ENCODE measurements at places on chromosomes 12 and 14. TPM values are rescaled to one million over a fixed set of nuclear protein-coding genes. Genes with fewer than 3 reads are reported as not detected.

- DNase-seq: peak; percentile 55
These were observed 68.3 kb downstream of the RIMBP2 start for GRCh38 chr12:130647814-130648213.

DNA sequence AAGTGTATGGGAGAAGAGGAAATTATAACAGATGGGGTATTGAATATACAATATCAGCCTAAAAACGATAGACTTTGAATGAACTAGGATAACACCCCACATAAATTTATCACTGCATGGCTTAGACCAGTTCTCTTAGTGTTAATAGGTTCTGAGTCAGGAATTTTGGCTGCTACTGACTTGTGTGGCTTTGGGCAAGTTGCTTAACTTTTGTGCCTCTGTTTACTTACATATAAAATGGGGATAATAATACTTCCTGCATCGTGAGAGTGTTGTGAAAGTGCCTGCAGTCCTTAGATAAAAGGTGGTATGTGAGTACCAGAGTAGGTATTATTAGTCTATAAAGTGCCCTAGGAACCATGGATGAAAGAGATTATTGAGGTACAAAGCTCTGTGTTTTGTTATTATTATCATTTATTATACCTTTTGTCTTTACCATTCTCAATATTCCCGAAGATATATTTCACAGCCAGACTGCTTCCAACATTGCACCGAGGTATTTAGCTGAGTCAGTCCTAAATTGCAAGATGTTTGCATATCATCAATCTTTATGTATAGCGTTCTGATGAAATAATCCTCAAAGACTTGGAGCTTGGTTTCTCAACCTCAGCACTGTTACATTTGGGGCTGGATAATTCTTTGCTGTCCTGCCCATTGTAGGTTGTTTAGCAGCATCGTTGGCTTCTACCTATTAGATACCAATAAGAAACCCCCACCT, 2.3 kb upstream of the PAWR start:
- DNase-seq: no peak

DNA sequence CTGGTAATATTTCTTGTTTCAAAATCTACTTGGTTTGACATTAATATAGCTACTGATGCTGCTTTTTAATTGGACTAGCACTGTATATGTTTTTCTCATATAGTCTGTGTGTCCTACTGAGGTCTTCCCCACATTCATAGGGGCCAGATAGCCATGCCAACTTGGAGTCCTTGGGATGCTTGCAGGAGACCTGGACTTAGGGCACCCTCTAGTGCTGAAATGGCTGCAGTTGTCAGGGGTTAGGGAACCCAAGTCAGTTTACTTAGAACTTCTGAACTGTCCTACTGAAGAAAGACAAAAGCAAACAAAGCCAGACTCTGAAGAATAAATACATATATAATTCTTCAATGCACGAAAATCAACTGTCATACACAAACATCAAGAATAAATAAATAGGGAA, 279.9 kb upstream of the SYT1 start:
- no peak for DNase-seq

DNA sequence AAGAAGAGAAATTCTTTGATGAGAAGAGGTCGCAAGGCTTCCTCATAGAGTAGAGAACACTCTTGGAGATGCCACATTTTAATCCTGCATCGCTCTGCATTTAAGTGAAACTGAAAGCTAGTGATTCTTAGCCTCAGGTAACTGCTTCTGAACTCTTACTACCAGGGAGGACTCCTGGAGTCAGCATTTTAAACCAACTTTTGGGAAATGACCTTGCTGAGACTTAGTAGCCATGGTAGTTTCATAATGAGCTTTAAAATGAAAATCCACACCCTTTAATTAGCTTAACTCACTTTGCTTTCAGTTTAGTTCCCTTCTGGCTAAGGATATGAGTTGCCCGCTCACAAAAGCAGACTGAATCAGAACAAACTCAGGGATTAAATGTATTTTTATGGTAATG, 80.3 kb downstream of the SYNE2 start:
- no peak for DNase-seq

MAP1LC3B2 gene
- 1.1 TPM for total RNA-seq

MSI1 gene
- total RNA-seq: 0.58 TPM

- no peak for DNase-seq
These were observed 55.1 kb upstream of the ARID2 start for GRCh38 chr12:45674181-45674977.

- DNase-seq: no peak
These were observed 249.5 kb downstream of the APAF1 start for GRCh38 chr12:98894412-98895085.

SERPINA10 gene
- total RNA-seq: not detected

All from mesenteric fat pad (tissue), 1 donor.